ENCODE measurements at places on chromosomes 5 and 9.

DNA sequence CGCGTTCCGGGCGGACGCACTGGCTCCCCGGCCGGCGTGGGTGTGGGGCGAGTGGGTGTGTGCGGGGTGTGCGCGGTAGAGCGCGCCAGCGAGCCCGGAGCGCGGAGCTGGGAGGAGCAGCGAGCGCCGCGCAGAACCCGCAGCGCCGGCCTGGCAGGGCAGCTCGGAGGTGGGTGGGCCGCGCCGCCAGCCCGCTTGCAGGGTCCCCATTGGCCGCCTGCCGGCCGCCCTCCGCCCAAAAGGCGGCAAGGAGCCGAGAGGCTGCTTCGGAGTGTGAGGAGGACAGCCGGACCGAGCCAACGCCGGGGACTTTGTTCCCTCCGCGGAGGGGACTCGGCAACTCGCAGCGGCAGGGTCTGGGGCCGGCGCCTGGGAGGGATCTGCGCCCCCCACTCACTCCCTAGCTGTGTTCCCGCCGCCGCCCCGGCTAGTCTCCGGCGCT, at the start of gene DAPK1:
TSS of gene DAPK1 (plus strand) at position 264 of the 442 bp plus-strand sequence. CDS start 1,211 bp downstream, outside the sequence.
- DNase-seq: peak; percentile 86

DNA sequence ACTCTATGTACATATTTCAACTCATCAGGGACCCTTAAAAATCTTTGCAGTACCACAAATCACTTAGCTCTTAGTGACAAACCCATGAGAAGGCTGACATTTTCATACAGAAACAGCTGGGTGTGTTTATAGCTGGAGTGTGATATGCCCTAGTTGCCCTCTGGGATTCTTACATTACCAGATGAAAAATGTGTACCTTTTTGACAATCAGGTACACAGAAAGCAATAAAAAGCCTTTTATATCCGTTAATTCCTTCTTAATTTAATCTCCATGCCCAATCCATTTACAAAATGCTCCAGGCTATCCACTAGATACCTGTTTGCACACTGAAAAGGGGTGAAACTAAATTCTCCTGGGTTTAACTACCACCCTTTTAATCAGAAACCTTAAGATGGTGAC, 222.9 kb downstream of the KIAA0825 start:
- DNase-seq: no peak

GRCh38 chr5:33166522-33166921, 274.2 kb upstream of the TARS1 start:
- DNase-seq: no peak

GRCh38 chr5:164809821-164810220, 1304.4 kb downstream of the MAT2B start:
- no peak for DNase-seq

DNA sequence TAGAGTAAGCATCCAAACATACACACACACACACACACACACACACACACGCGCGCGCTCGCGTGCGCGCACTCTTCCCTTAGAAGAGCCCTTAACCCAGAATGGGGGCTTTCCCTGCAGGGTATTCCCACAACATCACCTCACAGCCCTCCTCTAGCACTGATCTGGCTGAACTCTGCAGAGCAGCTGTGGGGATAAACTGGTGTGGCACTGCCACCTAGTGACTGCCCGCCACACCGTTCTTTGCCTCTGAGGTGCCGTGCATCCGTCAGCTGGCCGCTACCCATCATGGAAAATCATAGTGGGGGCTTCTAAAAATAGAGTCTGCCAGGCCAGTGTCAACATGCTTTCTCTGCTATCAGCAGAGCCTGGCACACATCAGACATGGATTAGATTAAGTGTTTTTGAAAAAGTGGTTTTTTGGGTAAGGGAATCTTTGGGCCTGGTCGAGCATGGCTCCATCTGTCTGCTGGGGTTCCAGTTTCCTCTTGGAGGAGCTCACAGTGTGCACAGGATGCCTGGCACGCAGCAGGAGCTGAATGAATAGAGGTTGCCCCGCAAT, 88.1 kb downstream of the KCNN2 start:
- DNase-seq: peak; percentile 71

DNA sequence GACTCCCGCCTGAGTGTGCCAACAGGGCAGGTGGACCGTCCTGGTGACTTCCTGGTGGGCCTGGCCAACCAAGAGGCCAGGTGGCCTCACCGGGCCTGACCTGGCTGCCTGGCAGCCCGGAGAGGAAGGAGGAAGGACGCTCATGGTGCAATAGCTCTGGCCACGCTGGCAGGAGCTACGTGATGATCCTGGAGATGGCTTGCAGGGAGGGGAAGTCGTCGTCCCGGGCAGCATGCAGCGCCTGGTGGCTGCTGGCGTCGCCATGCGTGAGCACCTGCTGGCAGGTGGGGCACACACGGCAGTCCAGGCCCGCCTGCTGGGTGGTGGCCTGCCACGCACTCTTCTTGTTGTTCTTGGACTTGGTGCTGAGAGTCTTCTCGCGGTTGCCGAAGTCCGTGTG, 26.3 kb downstream of the SPATA31C1 start:
- DNase-seq: no peak

- no peak for DNase-seq
Measured at GRCh38 chr5:172486451-172486850, 32.1 kb upstream of the SH3PXD2B start.

DNA sequence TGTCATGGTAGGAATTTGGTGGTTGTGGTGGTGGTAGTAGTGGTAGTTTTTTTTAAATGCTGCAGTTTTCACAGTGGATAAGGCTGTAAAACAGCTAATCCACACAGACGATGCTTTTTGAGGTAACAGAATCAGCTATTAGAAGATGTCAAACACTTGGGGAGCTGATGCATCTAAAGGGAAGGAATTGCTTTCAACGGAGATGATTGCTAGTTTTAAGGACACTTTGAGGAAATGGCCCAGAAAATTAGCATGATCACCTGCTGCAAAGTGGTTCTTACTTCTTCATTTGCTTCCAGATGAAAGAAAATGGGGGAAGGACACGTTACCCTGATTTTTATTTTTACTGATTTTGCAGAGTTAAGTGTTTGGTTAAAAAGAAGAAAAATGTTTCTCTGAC, 178.2 kb upstream of the ATP10B start:
- no peak for DNase-seq

GRCh38 chr9:81466981-81467380, 222.4 kb downstream of the TLE1 start:
- no peak for DNase-seq

- DNase-seq: no peak
Measured at GRCh38 chr5:66704790-66705425, 108.7 kb downstream of the MAST4 start.

DNA sequence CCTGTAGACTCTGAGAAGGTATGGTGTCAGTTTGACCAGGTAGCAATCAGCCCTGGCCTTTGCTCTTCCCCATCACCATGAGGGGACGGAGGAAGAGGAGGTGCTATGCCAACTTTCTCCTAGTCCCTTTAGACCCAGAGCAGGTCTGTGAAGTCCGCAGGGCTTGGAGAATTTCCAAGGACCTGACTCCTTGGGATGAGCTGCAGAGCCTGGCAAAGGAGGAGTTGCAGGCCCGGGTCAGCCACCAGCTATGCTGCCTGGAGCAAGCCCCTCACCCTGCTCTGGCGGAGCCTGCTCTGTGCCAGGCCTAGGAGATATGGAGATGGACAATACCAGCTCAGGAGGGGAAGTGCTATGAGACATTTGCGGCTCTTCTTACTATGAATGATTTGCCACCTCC, 188.3 kb downstream of the CDK5RAP2 start:
- DNase-seq: no peak

GRCh38 chr9:108213511-108213910, 642.3 kb downstream of the ACTL7B start:
- DNase-seq: peak; percentile 55

DNA sequence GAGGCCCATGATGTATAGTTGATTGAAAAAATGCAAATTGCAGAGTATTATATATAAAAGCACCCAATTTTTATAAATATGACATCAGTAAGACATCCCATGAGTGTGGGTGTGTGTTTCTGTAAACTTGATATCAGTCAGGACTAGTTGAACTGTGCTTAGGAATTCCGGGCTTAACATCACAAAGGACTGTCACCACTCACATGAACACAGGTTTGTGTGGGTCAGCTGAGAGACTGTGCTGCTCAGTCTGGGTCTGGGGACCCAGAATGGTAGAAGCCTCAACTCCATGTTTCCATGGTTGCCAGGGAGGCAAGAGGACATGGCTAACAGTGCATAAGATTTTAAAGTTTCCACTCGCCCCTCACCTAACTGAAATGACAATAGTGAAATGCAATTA, 120.3 kb downstream of the ADCY2 start:
- DNase-seq: no peak

- no peak for DNase-seq
Measured at GRCh38 chr9:34440017-34440416, 18.4 kb downstream of the FAM219A start.

- DNase-seq: no peak
Measured at GRCh38 chr9:18520416-18521047, 46.6 kb downstream of the ADAMTSL1 start.

DNA sequence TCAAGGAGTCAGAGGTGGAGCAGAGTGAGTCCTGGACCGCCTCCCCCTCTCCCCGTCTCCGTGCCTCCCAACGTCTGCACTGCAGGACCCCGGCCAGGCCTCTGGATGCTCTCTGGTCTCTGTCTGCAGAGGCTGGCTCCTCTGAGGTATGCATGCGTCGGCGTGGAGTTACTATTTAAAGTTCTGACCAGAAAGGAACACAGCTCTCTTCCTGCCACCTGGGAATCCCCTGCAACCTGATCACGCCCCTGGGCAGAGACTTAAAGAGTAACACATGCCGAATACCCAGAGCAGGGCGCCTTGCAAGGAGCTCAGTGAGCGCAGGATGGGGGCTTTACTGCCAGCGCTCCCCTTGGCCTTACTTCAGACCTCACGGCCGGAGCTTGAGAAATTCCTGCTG, 16.0 kb downstream of the ANXA6 start:
- DNase-seq: peak; percentile 43

GRCh38 chr9:13952906-13953305, 361.0 kb downstream of the NFIB start:
- no peak for DNase-seq

GRCh38 chr5:135861641-135862040, 27.2 kb downstream of the SLC25A48 start:
- no peak for DNase-seq

- no peak for DNase-seq
Measured at GRCh38 chr5:135577421-135577820, 1.4 kb downstream of the CXCL14 start.

DNA sequence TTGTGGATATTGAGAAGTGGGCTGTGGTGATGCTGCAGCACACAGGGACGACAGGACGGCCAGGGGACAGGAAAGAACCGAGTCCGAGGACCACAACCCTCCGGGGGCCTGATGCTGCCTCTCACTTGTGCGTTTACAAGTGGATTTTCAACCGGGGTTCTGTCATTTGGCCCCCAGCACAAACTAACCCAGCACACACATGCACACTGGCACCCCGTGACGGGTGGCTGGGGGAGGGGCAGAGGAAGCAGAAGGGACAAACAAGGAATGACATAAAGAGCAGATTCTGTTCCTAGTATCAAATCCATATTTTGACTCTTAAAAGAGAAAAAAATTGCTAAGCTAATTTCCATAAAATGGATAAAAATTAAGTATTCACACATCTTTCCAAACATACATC, 18.3 kb upstream of the ZFYVE16 start:
- DNase-seq: no peak

GRCh38 chr9:111730937-111731567, 63.7 kb downstream of the SHOC1 start:
- DNase-seq: no peak

DNA sequence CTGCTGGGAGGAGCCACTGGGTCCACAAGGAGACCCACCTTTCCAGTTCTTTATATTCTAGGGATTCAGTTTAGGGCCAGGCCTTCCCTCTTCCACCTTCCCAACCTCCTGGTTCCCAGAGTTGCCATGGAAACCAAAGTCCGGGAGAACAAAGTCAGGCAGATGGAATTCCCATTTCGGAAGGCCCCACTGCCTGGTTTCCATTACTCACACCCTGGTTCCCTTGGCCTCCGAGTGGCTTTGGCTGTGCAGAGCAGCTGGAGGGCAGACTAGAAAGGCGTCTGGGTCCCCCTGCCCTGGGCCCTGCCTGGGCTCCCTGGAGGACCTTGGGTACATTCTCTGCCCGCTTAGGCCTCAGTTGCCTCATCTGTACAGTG, 136.1 kb downstream of the RGS3 start:
- no peak for DNase-seq
